ENCODE measurements at places on chromosomes 7 and 10.
A peak's percentile ranks its signal among the peaks of the same experiment; 100 is the strongest.

DNA sequence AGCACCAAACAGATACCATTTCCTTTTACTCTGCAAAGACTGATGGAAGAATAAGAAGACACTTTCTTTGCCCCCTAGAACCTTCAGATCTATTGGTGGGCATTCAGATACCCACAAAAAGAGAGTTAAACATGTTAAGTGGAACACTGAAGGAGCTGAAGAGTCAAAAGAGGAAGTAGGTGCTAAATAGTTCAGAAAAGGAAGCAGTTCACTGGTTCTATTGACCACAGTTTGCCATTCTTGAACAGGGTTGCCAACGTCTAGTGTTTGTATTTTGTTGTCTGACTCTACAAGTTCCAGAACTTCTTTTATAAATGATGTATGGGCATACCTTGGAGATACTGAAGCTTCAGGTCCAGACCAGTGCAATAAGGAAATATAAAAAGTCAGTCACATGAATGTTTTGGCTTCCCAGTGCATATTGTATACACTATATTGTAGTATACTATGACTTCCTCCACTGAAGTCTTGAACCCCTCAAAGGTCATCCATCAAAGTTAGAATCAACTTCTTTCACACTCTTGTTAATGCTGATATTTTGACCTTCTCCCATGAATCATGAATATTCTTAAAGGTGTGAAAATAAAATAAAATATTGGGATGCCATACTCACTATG, 47.5 kb upstream of the AGR3 start:
- peak; percentile 96 for DNase-seq

DNA sequence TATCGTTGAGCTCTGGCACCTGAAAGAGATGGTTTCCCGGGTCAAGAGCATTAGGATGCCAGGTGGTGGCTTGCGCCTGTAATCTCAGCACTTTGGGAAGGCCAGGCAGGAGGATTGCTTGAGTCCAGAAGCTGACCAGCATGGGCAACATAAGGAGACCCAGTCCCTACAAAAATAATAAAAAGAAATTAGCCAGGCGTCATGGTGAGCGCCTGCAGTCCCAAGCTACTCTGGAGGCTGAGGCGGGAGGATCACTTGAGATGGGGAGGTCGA, 6.1 kb upstream of the KCP start:
- no peak for DNase-seq

DNA sequence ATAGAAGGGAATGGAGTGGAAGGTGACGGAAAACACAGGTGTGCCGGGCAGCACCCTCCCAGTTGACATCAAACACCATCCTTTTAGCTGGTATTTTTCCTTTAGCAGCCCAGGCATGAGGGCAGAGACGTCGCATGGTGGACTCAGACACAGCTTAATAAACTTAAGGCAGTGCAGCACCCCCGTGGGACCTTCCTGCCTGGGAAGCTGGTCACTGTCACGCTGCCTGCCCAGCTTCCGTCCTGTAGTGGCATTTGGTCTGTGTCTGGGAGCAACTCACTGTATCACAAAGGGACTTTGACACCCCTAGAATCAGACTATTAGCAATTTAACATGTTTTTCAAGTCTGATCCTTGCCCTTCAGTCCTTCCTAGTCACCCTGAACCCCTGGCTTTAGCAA, 35.8 kb downstream of the IL15RA start:
- DNase-seq, result no peak

GRCh38 chr10:4514445-4515108, 311.4 kb upstream of the AKR1E2 start:
- DNase-seq, result peak; percentile 96

DNA sequence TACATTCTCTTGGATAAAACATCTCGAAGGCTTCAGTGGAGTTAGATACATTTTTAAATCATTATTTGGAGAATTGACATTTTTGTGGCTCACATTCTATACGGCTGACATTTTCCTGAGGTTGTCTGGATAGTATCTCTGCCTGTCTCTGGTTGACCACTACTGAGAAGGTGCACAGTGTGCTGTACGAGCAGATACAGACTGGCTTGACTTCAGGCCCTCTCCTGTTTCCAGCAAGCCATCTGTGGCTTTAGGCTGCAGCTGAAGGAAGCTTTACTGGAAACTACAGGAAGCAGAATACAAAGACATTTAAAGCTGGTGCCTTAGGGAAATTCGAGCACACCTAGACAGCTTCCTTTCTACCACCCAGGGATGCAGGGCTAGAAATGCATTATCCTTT, 39.3 kb upstream of the RSU1 start:
- DNase-seq, result no peak

DNA sequence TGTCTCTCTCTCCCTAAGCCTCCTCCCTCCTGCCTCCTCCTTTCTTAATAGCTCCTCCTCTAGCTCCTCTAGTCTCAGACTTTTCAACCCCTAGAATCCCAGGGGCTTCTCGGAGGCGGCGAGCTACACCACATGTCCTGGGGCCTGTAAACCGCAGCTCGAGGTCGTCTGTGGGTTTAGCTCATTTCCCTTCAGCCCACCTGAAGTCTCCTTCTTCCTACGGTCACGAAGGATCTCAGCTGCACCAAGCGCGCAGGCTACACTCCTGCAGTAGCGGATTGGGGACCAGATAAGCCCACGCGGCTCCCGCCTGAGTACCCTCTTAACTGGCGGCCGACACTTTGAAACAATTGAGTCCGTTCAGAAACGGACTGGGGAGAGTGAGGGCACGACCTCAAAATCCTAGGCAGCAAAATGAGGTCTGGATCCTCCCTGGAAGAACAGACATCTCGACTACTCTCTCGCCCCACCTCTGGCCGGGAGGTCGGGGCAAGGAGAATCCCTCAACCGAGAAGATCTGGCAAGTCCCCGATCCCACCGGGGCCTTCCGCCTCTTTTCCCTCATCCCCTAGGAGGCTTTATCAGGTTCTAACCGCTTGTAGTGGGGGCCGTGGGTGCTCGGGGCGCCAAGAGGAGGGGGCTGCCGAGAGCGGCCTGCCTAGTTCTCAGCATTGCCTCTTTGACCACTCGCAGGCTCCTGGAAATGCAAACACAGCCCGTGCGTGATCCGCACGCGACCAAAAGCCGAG, 1.3 kb upstream of the SORCS3 start:
- DNase-seq, result no peak

- no peak for DNase-seq
Observed at GRCh38 chr7:46544396-46545008, 623.4 kb upstream of the IGFBP3 start.

- no peak for DNase-seq
Observed at GRCh38 chr7:97117035-97117371, 495 bp upstream of the SDHAF3 start.

DNA sequence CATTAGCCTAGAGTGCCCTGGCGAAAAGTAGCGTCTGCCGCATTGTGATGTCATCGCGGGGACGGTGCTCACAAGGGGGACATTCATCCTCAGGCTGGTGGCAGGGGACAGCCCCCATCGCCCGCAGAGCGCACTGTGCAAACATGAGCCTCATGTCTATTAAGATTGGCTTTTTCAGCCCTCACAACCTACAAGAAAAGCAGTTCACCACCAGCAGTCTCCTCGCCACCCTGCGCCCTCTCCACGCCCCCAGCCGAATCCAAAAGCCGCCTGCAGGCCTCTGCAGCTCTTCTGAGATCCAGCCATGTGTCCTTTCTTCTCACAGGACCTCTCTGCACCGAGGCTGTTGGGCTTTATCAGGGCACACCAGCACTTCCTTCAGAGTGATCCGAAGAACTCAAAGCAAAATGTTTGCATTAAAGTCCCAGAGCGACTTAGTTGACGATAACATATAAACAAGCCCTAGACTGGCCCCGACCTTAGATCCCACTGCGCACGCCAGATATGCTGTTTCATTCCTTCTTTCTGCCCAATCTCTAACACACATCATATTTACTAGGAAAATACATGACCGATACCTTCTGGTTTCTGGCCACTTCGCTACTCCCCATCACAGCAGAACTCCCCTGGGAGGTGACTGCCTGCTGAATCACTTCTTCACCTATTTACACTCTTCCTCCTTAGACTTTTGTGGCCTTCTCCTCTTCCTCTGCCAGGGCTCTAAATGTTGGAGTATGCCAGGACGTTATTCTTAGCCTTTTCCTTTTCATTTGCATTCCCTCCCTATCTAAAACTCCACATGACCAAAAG, 206.0 kb upstream of the SH2B2 start:
- DNase-seq, result no peak

DNA sequence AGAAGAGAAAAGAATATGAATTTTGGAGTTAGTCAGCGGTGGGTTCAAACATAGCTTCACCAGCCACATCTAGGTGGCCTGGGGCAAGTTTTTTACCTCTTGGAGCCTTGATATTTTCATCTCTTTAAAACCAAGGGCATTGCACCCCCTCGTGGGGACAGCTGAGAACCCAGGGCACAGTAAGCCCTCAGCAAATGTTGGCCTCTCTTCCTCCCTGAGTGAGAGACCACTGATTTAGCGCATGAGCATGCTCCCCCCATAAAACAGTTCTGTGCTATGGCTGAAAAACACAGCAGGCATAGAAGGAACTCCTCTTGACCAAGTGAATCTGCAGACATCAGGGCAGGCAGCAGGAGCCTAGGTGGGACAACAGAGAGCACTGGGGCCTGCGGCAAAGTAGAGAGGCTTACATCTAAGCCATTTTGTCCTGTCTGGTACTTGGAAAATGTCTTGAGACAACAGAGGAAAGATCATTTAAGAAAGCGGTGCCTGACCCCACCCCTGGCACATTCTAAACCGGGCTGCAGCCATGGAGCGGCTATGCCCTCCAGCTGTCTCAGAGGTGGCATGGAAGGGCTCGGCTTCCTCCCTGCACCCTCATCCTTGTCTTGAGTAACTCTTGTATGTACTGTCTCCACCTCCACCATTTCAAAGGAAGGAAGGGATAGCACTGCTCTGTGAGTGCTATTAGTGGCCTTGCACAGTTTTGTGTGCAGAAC, 94.7 kb downstream of the ARHGAP22 start:
- DNase-seq, result peak; percentile 47

DNA sequence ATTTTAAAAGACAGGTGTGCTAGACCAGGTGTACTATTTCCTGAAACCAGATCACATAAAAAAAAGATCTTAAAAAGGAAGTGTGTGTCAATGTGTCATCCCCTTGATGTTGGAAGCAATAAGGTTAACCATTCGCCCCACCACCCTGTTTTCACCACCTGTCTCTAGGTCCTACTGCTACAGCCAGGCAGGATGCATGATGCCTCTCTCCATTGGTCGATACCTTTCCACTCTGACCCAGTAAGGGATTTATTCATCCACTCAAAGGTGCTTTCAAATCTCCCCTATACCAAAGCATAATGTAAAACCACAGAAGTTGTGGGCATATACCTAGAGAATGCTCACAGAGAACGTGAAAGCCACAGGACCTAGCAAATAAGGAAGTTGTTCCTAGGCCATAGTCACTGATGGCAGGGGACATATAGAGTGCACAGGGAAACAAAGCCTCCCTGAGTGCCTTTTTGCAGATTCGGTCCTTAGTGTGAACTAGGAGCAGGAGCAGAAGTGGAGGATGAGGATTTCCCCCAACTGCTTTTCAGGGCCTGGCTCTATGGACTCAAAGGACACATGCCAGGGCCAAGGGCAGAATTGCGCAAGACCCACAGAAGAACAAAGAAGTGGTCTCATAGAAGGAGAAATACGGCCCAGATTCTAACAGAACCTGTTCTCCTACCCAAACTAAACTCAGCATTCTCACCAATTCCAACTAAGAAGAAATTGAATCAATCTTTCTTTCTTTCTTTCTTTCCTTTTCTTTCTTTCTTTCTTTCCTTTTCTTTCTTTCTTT, 631.5 kb upstream of the NRP1 start:
- DNase-seq, result peak; percentile 65

DNA sequence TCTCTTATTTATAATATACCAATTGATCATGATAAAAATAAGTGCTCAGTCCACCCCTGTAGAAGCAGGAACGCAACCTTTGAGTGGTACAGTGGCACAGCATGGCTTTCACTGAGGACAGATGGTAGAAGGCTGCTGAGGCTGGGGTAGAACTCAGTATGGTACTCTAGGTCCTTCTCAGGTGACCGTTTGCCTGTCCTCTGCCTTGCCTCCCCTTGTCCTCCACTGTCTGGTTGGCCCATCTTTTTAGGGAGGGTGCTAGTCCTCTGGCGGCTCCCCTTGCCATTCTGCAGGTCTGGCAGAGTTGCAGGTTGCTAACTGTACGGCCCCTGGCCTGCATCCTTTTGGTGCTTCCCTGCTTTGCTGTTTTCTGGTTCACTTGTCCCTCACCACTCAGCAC, 27.3 kb downstream of the SLC18A2 start:
- no peak for DNase-seq

DNA sequence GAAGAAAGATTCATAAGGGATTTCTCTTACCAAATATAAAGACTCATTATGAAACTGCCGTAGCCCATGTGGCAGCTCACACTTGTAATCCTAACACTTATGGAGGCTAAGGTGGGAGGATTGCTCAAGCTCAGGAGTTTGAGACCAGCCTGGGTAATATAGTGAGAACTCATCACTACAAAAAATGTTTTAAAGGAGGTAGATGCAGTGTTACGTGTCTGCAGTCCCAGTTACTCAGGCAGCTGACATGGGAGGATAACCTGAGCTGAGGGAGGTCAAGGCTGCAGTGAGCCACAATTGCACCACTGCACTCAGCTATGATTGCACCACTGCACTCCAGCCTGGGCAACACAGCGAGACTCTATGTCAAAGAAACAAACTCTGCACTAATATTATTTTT, 18.1 kb upstream of the DNA2 start:
- peak; percentile 93 for DNase-seq

Measured in MV-4-11 (cell line).